ENCODE measurements at places on chromosomes 16 and 17. TPM values are rescaled to one million over a fixed set of nuclear protein-coding genes. Genes with fewer than 3 reads are reported as not detected.

Gene TBC1D3C
- total RNA-seq = not detected

Gene ASPA
- total RNA-seq = 2.6 TPM

Gene MGAT5B
- total RNA-seq = 0.14 TPM

Gene SRL
- total RNA-seq = 1.1 TPM

Gene ALOX15
- total RNA-seq = not detected

Gene SEPTIN12
- total RNA-seq = not detected

Gene KRT39
- total RNA-seq = not detected

Gene MYH8
- not detected for total RNA-seq

Gene LDHD
- 7.2 TPM for total RNA-seq

Gene NT5M
- 0.92 TPM for total RNA-seq

Gene NHERF1
- total RNA-seq = 23.2 TPM

Gene KCNJ18
- total RNA-seq = not detected

Gene ABCC3
- 143 TPM for total RNA-seq

Gene IRX6
- total RNA-seq = not detected

Gene MYO1D
- total RNA-seq = 257 TPM

Gene COPZ2
- total RNA-seq = 46.8 TPM

Gene ACOX1
- total RNA-seq = 37.6 TPM

Gene EXOC3L1
- total RNA-seq = 0.68 TPM

Gene PITPNM3
- 1.8 TPM for total RNA-seq

Gene HBA2
- 47.9 TPM for total RNA-seq

Gene TPPP3
- total RNA-seq = 34.9 TPM

Gene MPP3
- 73.8 TPM for total RNA-seq
